Muscle of back (tissue), 13 donors: ENCODE measurements at places on chromosomes 1 and 21.
A peak's percentile ranks its signal among the peaks of the same experiment; 100 is the strongest.

DNA sequence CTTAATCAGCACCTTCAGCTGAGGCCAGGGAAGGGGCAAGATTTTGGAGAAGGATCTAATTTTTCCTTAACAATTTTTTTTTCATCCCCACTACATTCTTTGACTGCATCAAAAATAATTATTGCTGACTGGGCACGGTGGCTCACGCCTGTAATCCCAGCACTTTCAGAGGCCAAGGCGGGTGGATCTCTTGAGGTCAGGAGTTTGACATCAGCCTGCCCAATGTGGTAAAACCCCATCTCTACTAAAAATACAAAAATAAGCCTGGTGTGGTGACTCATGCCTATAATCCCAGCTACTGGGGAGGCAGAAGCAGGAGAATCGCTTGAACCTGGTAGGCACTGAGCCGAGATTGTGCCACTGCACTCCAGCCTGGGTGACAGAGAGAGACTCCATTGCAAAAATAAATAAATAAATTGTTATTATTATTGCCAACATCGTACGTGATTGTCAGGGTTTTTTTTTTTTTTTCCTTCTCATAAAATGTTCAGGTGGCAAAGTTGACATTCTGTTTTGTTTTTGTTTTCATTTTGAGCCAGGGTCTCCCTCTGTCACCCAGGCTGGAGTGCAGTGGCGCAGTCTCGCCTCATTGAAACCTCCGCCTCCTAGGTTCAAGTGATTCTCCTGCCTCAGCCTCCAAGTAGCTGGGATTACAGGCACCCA is 37.3 kb upstream of the MORC3 start:
- DNase-seq, result no peak

DNA sequence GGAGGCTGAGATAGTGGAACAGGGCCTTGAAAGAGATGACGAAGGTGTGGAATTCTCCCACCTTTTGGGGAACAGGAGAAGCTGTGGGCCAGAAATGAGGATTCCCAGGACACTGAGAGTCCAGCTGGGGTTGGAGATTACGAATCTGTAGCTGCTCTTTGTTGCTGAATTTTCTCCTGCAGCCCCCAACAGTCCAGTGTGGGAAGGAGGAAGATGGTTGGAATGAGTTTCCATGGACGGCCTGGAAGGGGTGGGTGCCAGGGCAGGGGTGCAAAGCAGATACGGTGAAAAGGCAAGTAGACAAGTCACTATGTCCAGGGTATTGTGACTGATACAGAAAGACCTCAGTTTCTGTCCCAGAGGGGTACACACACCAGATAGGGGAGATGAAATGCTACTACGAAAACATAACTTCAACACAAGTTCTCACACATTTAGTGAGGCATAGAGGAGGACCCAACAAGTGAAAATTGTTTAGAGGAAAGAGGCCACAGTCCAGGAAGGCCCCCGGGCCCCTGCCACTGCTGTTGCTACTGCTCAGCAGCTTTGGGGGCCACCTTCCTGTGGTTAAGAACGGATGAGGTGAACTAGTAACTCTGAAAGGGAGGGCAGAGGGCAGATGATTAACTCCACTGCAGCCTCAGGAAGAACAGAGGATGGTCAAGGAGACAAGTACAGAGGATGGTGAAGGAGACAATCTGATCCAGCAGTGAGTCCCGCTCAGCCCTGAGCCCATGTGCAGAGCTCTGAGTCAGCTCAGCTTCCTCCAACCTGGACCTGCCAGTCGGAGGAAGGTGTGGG is 7.3 kb downstream of the CD244 start:
- no peak for DNase-seq

- no peak for DNase-seq
Measured at GRCh38 chr1:54624466-54625464, 1.4 kb upstream of the FAM151A start.

- DNase-seq, result no peak
Measured at GRCh38 chr1:183300395-183300794, 114.3 kb downstream of the LAMC2 start.

DNA sequence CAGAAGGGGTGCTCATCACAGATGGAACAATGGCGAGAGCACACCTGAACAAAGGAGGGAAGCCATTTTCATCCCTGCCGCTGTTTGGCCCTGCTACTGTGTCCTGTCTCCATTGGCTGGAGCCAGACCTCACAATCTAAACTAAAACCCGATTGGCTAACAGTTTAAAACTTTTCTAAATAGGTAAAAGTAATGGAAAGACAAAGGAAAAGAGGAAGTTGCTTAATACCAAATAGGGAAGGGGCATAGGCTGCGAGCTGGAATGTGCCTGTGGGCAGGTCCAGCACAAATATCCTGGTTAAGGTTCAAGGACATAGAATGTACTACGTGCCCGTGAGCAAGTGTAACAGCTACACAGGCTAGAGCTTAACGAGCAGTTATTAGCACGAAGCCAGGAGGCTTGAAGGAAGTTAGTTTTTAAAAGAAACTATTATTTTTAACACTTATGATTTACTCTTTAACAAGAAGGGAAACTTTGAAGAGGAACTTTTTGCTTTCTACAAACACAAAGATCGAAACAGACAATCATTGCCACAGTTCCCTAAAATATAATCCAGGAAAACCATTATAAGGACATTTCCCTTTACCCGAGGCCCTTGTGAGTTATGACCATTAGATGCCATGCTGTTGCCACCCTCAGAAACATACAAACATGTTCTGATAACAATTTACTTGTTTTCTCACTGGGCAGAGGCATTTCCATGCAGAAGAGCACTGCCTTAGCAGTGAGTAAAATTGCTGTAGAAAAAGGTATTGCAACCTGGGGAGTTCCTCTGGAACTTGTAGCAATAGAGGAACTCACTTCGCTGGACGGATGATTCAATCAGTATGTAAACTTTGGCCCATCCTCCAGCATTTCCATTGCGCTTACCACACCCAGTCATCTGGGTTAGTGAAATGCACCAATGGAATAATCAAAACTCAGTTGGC is 4.8 kb upstream of the PTTG1IP start:
- DNase-seq, result no peak

GRCh38 chr1:234869182-234870019 is 259.2 kb downstream of the TOMM20 start:
- DNase-seq, result no peak

GRCh38 chr1:151635479-151636072 is 23.7 kb downstream of the SNX27 start:
- DNase-seq, result no peak

GRCh38 chr21:45850181-45850580 is 131.4 kb upstream of the COL6A1 start:
- DNase-seq, result no peak

DNA sequence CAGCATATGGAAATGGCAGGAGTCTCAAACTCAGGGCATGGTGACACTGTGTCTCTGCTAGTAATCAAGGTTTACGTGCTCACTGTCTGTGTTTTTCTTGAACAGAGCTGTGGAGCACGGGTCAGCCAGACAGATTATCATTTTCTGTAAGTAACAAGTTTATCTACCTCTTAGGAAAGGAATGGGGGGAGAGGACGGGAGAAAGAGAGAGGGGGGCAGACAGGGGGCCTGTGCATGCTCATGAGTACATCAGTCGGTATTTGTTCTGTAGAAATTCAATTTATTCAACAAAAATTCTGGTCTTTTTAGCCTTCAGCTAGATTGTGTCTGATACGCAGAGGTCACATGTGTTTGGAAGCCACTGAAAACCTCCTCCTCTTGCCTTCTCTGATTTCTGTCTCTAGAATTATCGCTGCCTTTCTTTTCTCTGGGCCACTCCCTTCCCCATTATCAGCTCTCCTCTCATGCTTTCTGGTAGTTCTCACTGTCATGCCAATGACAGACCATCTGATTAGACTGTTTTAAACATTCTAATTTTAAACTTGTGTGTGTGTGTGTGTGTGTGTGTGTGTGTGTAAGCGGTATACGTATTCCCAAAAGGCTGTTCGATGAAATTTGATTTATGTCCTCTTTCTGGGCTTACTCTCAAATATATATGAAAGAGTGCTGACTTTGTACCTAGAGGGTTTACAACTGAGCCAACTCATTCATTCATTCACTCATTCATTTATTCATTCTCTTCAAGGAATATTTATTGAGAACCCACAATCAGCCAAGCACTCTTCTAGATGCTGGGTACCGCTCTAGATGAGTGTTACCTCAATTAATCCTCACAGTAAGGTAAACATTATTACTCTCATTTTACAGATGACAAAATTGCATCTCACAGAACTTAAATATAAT is 636.9 kb downstream of the KIF26B start:
- DNase-seq, result no peak

DNA sequence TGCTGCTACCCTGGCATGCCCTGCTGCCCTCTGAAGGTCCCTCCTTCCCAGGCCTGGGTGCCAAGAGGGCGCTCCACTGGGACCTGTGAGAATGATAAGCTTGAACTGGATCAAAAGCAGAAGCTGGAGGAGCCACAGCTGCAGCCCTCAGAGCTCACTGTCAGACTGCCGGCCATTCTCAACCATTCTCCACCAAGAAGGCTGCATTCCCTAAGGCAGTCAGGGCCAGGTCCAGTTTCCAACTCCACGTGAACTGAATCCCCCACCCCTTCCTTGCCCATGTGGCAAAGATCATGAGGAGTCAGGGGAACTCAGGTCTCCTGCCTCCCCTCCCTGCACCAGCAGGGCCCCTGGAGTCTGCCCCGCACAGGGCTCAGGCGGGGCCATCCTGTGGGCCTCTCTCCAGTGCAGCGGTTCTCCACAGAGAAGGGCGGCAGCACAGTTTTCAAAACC is 19.5 kb downstream of the SLC1A7 start:
- DNase-seq, result no peak

DNA sequence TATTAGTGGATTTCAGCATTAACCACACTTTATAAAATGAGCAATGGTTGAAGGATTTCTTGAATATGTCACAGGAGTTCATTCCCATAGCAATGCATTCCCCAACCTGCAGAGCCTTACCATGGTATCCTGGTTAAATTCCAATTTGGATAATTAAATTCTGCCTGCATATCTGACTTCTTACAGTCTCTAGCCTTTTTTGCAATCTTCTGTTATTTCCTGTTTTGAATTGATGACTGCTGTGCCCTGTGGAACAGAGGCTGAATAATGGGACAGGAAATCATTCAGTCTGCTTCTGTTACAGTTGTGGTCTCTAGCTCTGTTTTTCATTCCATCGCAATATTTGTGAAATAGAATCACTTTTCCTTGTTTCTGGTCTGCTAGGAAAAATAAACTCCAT is 1823.9 kb downstream of the PLA2G4A start:
- peak; percentile 2 for DNase-seq

GRCh38 chr1:170316270-170316669 is 170.5 kb downstream of the NTMT2 start:
- DNase-seq, result no peak

- DNase-seq, result no peak
Measured at GRCh38 chr21:44969066-44969670, 29.3 kb downstream of the SLX9 start.

- DNase-seq, result peak; percentile 74
Measured at GRCh38 chr1:206912445-206913095, 9.2 kb downstream of the FCMR start.

DNA sequence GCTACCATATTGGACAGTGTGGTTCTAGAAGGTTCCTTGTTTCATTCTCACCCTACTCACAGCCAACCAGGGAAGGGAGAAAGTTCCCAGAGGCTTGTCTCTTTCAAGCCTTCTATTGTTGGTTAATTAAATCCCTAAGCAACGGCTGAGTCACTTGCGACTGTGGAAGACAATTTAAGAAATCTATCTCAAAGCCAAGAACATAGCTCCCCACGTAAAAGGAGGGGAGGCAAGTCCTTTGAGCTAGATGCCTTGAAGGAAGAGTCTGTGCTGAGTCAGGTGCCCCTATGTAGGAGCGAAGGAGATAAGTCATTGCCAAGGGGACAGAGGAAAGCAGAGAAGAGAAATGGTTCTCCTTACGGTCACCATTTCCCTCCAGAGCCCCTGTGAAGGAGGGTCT is 79.4 kb upstream of the PPP2R5A start:
- no peak for DNase-seq

DNA sequence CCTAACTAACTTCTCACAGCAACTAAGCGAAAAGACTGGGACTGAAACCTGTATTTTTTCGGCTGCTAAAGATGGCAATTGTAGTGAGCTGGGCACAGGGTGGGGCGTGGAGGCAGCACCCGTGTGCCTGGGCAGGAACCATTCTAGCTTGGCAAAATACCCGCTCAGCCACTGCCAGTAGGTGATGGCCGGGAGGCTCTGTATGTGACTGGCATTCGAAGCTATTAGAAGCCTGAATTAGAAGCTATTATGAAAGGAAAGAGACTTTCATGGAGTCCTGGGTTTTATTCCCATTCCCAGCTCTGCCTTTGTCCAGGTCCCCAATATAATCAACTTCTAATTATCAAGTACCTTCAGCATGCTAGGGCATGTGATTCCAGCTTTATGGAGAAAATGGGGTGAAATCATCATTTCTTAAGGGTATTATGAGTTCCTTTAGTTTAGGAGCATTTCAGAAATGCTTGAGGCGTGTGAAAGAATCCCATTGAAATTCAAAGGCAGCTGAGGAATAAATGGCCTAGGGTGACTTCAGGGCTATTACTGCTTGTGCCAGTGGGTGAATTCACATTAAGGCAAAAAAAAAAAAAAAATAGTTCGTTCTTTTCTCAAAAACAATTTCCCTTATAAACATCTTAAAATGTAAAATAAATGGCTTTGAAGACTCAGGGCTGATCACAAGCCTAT is 125.6 kb downstream of the KCNN3 start:
- DNase-seq, result no peak

- no peak for DNase-seq
Measured at GRCh38 chr1:54253480-54253879, 53.5 kb downstream of the MRPL37 start.
